Activated B cell treated with CpG ODN at 0.5 μM for 24 hours (primary cell): ENCODE measurements at places on chromosomes 4 and X. TPM values are rescaled to one million over a fixed set of nuclear protein-coding genes. Genes with fewer than 3 reads are reported as not detected.

The DDX53 gene
- not detected in 2 replicates for total RNA-seq

The ZCCHC12 gene
- not detected in 2 replicates for total RNA-seq

The TMEM255A gene
- total RNA-seq, result 0.18 and 0.51 TPM in 2 replicates

GRCh38 chr4:38400946-38401345 lies 263.1 kb upstream of the KLF3 start:
- DNase-seq, result no peak

The NPY1R gene
- total RNA-seq, result not detected in 2 replicates

DNA sequence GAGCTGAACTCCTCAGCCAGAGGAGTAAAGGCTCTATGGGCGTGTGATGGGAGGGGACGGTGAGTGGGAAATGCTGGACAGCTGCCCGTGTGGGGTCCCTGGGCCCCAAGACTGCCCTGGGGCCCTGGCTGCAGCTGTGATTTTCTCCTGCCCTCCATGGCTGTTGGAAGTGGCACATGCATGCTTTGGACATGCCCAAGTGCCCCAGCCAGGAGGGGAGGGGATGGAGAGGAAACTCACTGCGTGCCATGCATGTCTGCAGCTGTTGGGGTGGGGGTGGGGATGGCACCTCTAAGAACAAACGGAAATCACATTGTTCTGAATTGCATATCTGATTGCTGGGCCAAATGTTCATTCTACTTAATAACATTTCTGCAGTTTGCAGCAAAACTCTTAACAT lies 52.4 kb downstream of the MID2 start:
- no peak for DNase-seq

The UCHL1 gene
- 1.9 and 2.6 TPM in 2 replicates for total RNA-seq

DNA sequence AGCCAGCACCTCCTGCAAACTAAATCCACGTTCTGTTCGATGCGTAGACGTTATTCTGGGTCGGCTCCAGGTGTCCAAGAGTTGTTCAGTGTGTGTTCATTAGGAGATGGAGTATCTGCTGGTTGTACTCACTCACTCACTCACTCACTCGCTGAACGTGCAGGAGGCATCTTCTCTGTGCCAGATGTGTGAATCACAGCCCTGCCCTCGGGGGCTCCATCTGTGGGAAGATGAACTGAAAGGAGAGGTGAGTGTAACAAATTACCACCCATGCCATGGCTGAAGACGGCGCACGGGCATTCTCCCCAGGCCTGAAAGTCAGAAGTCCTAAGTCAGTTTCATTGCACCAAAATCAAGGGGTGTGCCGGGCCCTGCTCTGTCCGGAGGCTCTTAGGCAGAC lies 16.1 kb downstream of the NSG1 start:
- DNase-seq, result no peak
